Cortex of kidney (tissue), 1 donor: ENCODE measurements at places on chromosomes 5 and 9.

DNA sequence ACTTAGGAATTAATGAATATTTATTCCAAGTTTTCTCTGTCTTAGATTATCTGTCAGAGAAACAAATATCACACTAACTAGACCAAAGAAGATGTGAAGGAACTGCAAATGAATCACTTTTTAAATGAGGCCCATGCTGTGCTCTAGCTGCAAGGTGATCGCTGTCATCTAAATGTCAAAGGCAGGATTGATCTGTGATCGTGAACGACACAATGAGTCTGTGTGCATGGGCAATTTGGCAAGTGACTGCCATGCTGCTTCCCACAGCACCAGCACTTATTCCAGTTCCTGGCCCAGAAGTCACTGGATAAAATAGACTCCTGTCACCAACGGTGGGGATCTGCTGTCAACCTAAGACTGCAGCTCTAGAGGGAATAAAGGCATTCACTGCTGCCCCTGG is 141.2 kb downstream of the TRIM36 start:
- no peak for DNase-seq

DNA sequence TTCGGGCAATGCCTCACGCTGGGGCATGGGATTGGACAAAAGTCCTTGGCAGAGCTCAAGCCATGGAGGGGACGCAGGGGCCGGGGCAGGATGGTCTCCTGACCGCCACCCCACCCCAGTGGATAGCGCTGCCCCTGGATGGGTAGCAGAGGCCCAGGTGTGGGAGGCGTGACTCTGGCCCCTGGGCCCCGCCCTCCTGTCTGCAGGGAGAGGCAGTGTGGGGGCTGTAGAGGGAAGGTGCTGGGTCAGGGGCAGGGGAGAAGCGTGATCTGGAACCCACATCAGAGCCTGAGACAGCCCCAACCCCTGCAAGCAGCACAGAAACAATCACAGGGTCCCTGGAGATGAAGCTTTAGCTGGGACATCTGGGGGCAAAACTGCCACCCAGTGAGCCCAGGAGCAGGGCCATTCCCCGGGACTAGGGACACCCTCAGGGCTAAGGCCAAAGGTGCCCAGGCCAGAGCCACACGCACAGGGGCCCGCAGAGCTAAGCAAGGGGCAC is 36.2 kb downstream of the NACC2 start:
- no peak for DNase-seq

GRCh38 chr9:97983589-97984187 is 547 bp downstream of the ANP32B start:
- no peak for DNase-seq

DNA sequence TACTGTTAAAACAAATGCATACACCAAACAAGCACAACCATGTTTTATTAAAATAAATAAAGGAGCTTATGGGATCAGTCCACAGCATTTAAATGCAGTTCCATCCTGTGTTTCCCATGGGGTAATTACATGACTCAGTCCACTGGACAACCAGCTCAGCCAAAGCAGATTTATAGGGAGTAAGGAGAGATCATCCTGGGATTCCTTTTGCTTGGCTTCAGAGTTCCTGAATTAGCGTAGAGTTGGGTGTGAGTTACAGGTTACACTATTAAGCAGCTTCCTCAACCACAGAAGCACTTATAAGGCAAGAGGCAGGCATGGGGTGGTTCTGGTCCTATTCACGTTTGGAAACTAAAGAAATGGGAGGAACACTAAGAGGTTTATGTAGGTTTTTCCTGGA is 381.1 kb upstream of the ACTBL2 start:
- no peak for DNase-seq

DNA sequence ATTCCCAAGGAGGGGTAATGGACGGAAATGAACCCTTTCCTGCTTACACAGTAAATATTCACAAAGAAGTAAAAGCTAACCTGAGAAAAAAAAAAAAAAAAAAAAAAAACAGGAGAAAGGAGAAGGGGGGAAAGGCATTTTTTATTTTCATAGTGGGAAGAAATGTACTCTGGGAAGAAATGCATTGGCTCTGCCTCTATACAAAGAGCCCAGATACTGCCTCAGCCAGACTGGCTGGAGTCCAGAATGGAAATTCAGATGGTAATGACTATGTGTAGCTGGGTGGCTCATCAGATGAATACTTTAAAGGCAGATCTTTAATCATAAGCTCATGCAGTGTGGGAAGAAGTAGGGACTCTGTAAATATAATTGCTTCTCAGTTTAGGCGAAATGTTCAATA is 124.9 kb upstream of the ZNF608 start:
- no peak for DNase-seq

DNA sequence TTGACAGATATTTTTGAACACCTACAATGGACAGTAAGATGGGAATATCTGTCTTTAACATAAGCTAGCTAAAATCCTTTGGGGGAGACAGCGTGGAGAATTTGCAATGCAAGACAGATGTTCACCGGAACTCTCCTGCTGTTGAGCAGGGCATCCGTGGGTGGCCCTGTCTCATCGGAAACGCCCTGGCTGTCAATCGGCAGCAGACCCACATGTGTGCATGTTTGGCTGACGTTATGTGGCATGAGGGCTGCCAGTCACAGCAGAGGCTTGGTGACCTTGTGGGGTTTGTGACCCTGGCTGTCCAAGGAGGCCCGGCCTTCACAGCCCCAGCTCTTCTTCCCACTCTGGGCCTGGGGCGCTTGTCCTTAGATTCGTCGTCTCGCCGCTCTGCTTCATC is 129.7 kb upstream of the OTULINL start:
- DNase-seq: no peak

- no peak for DNase-seq
Observed at GRCh38 chr5:111251921-111252320, 27.7 kb downstream of the CAMK4 start.

DNA sequence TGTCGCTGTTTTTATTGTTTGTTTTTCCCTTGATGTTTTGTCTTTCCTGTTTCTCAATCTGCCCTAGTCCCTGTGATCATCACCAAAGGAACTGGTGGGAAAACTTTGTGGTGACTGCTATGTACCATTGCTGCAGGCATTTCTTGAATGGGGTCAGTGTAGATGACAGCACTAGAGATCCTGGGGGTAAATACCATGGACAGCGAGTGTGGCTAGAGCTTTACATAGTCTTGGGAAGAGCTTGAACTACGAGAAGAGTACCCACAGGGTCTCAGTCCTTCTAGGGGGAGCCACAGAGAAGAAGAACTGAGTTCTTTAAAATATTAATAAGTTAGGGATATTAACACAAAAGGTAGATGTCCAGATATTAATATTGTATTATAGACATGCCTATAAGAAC is 138.8 kb downstream of the PAM start:
- no peak for DNase-seq

GRCh38 chr9:33453286-33453860 is 6.0 kb upstream of the AQP3 start:
- DNase-seq: no peak

GRCh38 chr5:153831973-153832372 is 206.7 kb downstream of the FAM114A2 start:
- no peak for DNase-seq

- no peak for DNase-seq
Observed at GRCh38 chr9:107309271-107309670, 26.2 kb downstream of the RAD23B start.

DNA sequence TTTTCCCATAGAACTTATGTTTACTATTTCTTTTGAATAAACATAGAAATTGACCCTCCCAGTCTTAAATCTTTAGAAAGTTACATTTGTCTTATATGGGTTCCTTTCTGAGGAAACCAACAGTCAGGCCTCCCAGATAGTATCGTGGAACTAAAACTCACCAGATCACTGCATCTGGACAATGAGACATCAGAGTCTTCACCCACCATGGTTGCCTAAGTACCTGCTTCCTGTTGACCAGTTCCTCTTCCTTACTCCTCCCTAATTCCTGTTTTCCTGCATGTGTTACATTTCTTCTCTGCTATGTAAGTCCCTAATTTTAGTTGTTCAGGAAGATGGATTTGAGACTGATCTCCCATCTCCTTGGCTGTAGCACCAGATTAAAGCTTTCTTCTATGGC is 462.2 kb downstream of the DIRAS2 start:
- DNase-seq: no peak

DNA sequence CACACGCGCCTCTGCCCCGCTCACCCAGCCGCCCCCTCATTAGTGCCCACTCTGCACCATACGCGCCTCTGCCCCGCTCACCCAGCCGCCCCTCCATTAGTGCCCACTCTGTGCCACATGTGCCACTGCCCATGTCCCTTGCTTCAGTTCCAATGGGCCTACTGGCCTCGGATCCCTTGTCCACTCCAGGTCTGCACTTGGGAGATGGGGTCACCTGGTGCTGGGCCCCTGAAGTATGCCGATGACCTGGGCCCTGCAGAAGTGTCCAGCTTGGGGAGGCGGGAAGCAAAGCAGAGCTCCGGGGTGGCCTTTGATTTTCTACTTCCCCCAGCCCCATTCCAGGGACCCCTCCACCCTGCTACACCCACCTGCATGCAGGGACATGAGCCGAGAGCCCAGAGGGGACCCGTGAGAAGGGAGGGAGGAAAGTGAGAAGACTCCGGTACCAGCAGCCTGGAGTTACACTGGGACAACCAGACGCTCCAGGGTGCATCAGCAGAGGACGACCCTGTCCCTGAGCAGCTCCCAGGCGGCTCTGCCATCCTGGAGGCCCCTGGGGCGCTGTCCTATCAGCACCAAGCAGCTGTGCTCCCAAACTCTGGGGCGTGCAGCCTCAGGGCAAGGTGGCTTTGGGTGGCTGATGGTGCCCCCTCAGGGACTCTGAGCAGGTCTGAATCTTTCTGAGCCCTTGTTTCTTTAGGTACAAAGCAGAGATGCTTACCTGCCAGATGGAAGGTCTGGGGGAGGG is 140.8 kb downstream of the RXRA start:
- no peak for DNase-seq

DNA sequence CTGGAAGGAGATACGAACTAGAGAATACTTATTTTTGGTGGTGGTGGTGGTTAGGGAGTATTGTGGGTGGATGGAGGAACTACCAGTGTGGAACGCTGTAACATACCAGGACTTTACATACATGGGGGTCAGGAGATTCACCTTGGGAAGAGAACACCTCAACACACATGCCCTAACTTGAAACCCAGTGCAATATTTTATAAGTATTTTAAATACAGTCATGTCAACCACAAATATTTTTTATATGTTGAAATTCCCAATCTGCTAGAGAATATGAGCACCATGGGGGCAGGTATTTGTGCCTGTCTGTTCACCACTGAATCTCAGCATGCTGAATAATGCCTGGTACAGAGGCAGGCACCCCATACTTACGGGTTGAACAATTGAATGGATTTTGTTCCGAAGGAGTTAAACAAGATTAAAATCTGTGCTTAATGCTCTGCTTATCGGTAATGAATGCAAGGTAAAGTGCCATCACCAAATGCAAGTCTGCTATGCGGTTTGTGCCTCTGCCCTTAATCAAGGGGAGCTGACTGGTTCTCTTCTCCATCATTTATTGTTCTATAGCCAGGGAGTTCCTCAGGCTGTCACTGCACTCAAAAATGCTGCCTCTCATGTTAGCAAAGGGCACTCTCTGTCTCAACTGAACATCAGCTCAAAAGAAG is 65.3 kb downstream of the RASEF start:
- DNase-seq: no peak

- DNase-seq: no peak
Observed at GRCh38 chr5:139862313-139862712, 66.7 kb downstream of the PSD2 start.

- no peak for DNase-seq
Observed at GRCh38 chr5:11164531-11165294, 403.7 kb upstream of the DAP start.

GRCh38 chr9:93136011-93136440 is 2.0 kb upstream of the NINJ1 start:
- DNase-seq: no peak

GRCh38 chr9:126304207-126304970 is 22.2 kb upstream of the MVB12B start:
- DNase-seq: no peak

DNA sequence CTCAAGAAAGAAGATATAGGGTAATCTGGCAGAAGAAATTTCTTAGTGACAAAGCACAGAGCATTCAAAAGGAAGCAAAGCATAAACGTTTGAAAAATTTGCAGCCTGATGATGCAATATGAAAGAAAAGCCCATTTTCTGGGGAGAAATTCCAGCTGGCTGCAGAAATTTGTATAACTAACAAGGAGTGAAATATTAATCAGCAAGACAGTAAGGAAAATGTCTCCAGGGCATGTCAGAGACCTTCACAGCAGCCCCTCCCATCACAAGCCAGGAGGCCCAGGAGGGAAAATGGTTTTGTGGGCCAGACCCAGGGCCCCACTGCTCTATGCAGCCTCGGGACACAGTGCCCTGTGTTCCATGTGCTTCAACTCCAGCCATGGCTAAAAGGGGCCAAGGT is 359.4 kb downstream of the HINT1 start:
- no peak for DNase-seq

- DNase-seq: no peak
Observed at GRCh38 chr5:154562244-154562880, 84.3 kb upstream of the HAND1 start.

GRCh38 chr5:35114698-35115097 is 66.9 kb upstream of the AGXT2 start:
- DNase-seq: no peak

GRCh38 chr5:76175821-76176403 is 92.7 kb downstream of the SV2C start:
- no peak for DNase-seq
